ENCODE measurements at places on chromosomes 2 and 18.

GRCh38 chr18:362311-363290 is 94.8 kb upstream of the THOC1 start:
- DNase-seq, result no peak

DNA sequence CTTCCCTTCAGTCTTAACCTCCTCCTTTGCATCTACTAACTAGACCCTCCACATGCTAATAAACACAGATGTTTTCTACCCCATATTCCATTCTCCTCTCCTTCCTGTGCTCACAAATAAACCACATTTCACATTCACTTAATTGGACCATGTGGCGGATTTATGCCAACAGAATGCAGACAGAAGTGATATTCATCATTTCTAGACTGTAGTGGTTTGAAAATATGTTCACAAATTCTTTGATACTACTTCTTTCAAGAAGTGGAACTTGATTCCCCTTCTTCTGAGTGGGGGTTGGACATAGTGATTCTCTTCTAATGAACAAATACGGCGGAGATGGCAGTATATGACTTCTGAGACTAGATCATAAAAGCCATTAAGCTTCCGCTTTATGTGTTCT is 73.5 kb upstream of the SPTBN1 start:
- DNase-seq, result no peak

DNA sequence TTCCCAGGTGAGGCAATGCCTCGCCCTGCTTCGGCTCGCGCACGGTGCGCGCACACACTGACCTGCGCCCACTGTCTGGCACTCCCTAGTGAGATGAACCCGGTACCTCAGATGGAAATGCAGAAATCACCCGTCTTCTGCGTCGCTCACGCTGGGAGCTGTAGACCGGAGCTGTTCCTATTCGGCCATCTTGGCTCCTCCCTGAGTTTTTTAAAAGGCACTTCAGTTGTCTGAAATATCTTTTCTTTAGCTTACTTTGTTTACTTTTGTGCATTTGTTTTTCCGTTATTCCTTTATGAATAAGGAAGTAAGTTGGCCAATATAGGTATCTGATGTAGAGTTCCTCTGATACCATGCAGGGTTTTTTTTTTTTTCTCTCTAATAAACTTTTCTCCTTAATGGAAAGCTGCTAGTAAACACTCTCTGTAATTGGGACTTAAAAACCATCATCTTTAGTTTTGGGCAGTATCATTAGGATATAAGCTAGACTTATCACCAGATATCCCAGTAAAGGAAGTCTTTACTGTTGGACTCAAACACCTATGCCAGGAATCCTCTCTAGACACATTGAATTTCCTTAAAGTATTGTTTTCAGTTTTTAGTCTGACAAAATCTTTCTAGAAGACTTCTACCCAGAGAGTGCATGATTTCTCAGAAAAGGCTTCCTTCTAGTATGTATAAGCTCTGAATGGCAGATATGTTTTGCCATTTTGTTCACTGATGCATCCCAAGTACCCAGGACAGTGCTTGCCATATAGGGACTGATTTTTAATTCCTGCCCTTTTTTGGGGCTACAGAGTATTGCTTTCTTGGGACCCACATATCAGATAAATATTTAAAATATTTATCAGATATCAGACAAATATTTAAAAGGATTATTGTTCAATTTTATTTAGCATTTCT is 35.8 kb upstream of the DYSF start:
- no peak for DNase-seq

GRCh38 chr2:66683599-66683998 is 248.7 kb downstream of the MEIS1 start:
- no peak for DNase-seq

DNA sequence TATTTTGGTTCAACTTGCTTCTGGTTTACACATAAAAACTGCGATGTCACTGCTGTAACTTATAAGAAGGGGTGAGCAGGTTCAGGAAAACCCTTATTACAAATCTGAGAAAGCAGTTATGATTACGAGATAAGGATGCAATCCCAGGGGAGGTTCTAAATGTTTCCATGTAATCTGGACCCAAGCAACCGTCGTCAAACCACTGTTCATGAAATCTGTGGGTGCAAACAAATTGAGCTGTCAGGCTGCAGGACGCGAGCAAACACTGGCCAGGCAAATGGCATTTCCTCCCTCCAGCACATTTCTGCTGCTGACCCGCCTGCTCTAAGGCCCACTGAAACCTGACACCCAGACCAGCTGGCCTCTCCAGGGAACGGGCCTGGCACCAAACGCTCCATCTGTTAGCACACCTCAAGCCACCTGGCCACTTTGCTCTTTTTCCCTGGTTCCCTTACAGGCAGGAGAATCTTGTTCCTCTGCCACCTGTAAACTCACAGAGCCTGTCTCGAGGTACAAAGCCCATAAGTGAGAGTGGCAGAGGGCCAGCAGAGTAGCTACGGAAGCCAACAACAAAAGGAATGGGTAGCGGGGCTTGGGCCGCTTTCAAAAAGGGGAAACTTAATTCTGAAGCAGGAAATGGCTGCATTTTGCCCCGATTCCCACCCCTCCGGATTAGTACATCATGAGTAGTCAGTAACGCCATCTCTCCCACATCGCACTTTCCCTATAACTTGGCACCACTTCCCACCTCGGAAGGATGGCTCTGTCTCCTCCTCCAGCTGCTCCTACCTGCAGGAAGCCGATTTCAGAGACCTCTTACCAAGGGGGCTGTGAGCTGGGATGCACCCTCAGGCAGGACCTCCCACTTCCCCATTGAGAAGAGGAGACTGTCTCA is 26.5 kb downstream of the CRACDL start:
- DNase-seq, result no peak

GRCh38 chr18:46462523-46462922 is 194.5 kb downstream of the LOXHD1 start:
- DNase-seq, result no peak

DNA sequence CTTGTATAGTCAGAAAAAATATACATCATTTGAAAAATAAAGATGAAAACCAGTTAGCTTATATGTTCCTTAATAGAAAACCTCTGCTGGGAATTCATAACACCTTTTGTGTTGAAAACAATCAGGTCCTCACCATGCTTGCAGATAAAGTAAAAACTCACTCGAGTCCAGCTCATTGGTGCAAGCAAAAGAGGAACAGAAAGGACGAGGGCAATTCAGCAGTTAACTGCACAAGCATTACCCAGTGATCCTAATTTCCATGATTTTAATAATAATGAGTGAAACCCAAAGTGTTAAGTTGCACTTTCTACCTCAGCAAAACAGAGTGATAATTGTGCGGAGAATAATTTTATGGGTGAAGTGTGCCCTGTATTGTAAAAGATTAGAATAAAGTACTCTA is 839.9 kb downstream of the BCL11A start:
- no peak for DNase-seq

DNA sequence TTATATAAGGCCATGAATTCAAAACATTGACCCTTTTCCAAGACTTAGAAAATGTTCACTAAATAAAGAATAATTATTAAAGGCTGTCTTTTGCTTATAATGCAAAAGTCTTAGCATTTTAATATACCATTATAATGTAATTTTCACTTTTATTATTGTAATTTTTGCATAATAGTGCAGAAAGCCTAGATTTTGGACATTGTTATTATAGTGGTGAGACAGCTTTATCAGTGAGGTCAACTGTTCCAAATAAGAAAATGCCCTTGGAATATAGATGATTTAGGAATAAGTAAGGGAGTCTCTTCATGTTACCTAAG is 56.6 kb downstream of the ATIC start:
- no peak for DNase-seq

- DNase-seq, result no peak
These were observed 438.9 kb downstream of the ERBB4 start for GRCh38 chr2:212099658-212100057.

- no peak for DNase-seq
These were observed 20.6 kb upstream of the HAAO start for GRCh38 chr2:42812899-42813479.

GRCh38 chr2:233007739-233008138 is 5.3 kb downstream of the NGEF start:
- DNase-seq, result no peak

- no peak for DNase-seq
These were observed 677.6 kb upstream of the ID2 start for GRCh38 chr2:8004250-8004681.

GRCh38 chr2:160221391-160222276 is 21.6 kb upstream of the ITGB6 start:
- no peak for DNase-seq

DNA sequence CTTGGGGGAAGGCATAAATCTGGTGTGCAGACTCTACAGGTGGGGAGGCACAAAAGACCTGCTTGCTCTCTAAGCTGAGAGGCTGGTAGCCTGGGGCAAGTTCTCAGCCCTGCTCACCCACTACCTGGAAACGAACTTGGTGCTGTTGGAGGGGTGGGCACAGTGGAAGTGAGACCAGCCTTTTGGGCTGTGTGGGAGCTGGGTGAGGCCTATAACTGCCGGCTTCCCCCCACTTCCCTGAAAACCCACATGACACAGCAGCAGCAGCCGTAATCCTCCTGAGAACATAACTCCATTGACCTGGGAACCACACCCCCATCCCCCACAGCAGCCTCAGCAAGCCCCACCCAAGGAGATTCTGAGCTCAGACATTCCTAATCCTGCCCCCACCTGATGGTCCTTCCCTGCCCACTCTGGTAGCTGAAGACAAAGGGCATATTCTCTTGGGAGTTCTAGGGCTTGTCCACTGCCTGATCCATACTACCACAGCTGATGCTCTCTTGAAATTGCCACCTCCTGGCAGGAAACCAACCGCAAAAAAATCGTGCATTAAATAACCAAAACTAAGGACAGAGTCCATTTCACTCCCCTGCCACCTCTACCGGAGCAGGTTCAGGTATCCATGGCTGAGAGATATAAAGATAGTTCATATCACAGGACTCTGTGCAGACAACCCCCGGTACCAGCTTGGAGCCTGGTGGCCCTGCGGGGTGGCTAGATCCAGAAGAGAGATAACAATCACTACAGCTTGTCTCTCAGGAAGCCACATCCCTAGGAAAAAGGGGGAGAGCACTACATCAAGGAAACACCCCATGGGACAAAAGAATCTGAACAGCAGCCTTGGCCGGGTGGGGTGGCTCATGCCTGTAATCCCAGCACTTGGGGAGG is 178.1 kb downstream of the NDUFA10 start:
- DNase-seq, result no peak

GRCh38 chr2:189409131-189409530 is 32.1 kb upstream of the WDR75 start:
- no peak for DNase-seq

GRCh38 chr2:215617060-215617824 is 181.4 kb upstream of the FN1 start:
- no peak for DNase-seq

GRCh38 chr2:238695538-238695937 is 152.3 kb upstream of the TWIST2 start:
- DNase-seq, result no peak

DNA sequence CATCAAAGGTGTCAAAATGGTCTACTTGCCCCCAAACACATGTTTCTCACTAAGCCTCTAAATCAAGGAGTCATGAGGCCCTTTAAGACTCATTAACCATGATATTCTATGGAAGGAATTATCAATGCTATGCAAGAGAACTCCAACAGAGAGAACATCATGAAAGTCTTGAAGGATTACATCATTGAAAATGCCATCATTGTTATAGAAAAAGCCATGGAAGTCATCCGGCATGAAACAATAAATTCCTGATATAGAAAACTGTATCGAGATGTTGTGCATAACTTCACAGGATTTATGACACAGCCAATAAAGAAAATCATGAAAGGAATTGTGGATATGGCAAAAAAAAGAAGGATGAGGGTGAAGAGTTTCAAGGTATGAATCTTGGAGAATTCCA is 1363.6 kb upstream of the CDH2 start:
- no peak for DNase-seq

DNA sequence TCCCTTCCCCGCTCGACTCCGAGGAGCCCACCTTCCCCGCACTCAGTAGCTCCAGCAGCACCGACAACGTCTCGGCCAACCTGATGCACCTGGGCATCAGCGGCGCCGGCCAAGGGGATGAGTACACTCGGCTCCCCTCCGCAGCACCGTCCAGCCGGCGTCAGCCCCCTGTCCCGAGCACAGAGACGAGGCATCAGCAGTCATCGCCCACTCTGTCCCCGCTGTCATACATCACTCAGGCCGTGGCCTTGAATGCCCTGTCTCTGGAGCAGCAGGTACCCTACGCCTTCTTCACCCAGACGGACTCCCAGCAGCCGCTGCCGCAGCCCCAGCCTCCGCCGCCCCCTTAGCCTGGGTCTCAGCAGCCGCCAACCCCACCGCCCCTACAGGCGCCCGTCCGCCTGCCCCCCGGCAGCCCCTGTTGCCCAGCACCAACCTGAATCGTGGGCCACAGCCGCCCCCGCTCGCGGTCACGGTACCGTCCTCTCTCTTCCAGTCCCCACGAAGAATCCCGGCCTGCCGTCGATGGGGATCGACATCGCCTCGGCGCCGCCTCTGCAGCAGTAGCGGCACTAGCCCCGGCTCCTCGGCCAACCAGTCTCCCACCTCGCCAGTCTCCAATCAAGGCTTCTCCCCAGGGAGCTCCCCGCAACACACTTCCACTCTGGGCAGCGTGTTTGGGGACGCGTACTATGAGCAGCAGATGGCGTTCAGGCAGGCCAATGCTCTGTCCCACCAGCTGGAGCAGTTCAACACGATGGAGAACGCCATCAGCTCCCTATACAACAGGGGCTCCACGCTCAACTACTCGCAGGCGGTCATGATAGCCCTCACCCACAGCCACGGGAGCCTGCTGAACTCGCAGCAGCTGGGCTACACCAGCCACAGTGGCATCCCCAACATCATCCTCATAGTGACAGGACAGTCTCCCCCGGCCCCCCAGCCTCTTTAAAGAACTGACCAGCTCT is 1195.9 kb upstream of the CHAC2 start:
- no peak for DNase-seq

DNA sequence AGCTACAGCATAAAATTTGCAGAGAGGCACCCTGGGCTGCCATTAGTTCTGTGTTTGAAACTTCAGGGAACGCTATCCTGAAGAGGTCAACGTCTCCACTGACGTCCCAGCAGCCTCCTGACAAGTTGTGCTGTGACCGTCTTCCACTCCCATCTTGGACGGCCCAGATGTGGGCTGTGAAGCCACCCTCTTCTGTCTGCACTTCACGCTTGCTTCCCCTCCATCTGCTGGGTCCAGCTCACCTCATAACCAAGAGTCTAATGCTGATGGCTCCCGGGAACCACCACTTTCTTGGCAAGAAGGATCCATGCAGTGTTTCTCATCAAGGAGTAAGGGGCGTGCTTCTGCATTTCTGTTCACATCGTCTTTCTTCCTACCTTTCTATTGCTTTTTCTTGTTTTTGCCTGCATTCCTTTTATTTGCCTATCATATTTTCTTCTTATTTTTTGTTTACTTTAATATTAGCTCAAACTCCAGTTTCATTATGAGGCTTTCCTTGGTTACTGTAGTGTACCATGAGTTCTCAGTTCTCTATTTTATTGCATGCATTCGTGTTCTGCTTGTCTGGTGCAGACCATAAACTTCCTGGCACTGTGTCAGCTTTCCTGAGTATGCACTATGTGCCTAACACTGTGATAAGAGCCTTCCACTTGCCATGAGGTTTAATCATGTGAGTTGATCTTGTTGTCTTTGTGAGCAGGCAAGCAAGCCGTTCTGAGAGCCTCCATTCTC is 631.8 kb upstream of the RAB6C start:
- no peak for DNase-seq

GRCh38 chr2:163757814-163758213 is 22.0 kb upstream of the FIGN start:
- DNase-seq, result no peak
